ENCODE measurements at places on chromosomes 12 and 14.

GRCh38 chr12:100020370-100020769 lies 35.6 kb upstream of the ANKS1B start:
- no peak for DNase-seq

- DNase-seq: no peak
These were observed 147.9 kb downstream of the PPFIA2 start for GRCh38 chr12:81610955-81611889.

DNA sequence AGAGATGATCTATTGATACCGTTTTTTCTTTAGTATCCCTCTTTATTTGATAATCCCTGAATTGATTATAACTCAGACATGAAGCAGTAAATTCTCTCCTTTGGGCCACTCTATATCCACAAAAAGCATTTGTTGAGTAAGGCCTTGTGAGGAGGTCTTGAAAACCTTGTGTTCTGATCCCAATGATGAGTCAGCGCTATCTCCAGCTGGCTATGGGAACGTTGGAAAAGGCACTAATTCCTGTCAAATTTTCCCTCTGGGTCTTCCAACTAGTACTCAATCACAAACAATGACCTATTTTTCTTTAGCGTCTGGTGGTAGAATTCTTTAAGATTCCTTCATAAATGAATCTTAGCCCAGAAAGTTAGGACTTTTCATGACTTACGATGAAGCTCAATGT lies 168.4 kb upstream of the LRIG3 start:
- no peak for DNase-seq

GRCh38 chr12:3081091-3081490 lies 3.9 kb downstream of the TSPAN9 start:
- DNase-seq: no peak

- DNase-seq: no peak
These were observed 4.7 kb downstream of the RNASE11 start for GRCh38 chr14:20583142-20583541.
